ENCODE measurements at places on chromosomes 5 and 9.
A peak's percentile ranks its signal among the peaks of the same experiment; 100 is the strongest.

GRCh38 chr5:52356311-52356918 is 431.3 kb upstream of the ITGA1 start:
- DNase-seq, result peak; percentile 3

- no peak for DNase-seq
These were observed 236.9 kb downstream of the PDE4D start for GRCh38 chr5:59656351-59657254.

GRCh38 chr9:8863069-8863468 is 1063.5 kb upstream of the DMAC1 start:
- no peak for DNase-seq

GRCh38 chr5:180289966-180290365 is 1.9 kb downstream of the MAPK9 start:
- DNase-seq, result no peak

GRCh38 chr9:8823131-8823895 is 1023.7 kb upstream of the DMAC1 start:
- no peak for DNase-seq

GRCh38 chr5:33850100-33850594 is 41.6 kb downstream of the ADAMTS12 start:
- peak; percentile 75 for DNase-seq

DNA sequence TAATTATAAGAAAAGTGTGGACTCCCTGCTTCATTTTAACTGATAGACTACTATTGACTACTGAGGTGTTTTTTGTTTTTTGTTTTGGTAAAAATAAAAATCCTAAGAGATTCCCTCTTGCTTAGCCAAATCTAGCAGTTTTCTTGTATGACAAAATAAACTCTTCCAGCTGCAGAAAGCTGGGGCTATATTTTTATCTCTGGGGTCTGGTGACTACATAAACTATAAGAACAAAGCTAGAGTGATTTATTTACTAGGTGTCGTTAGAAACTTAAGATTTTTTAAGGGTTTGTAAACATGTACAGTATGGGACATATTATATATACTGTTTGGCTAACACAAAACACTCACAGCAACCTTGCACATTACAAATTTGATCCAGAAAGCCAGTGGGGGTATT is 467.4 kb upstream of the MPDZ start:
- DNase-seq, result no peak

DNA sequence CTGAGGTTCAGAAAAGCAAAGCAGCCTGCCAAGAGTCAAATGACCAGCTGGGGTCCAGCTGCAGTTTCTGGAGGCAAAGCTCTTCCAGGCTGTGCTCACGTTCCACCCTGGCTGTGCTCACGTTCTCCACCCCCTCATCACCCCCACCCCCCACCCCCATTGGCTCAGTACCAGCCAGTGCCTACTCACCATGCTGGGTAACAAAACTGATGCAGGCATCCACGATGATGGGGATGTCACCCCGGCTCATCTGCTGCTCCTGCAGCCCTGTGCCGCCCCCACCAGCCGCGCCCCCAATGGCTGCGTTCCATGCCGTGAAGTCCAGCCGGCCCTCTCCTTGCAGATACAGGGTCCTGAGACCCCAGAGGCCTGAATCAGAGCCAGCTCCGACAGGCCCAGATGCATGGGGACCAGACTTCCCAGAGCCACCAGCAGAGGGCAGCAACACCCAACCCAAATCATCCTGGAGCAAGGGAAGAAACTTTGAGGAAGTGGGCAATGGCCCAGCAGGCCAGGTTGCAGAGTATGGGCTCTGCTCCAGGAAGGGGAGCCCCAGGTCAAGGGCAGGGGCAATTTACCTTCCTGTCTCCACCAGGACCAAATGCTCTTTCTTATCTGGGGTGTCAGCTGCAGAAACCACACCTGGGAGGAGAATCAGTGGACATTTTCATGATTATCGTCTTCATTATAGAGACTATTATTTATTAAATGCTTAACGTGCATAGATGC is 13.7 kb upstream of the FCHSD1 start:
- DNase-seq, result peak; percentile 57

GRCh38 chr9:104882086-104882485 is 45.9 kb downstream of the ABCA1 start:
- DNase-seq, result no peak

DNA sequence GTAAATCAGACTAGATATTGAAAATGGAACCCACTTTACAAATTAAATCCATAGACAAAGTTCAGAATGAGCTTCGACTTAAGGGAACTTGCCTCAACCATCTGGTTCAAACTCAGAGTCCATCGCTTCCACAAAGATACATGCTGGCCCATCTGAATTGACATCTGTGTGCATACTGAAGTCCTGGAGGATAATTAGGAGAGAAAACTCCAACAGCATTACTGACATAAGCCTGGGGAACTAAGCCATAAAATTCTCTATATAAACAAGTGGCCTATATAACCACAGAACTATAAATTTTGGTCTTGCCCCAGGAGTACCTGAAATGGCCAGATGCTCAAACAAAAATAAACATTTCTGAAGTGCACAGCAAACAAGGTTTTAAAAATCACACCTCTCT is 94.4 kb downstream of the IZUMO3 start:
- DNase-seq, result no peak

DNA sequence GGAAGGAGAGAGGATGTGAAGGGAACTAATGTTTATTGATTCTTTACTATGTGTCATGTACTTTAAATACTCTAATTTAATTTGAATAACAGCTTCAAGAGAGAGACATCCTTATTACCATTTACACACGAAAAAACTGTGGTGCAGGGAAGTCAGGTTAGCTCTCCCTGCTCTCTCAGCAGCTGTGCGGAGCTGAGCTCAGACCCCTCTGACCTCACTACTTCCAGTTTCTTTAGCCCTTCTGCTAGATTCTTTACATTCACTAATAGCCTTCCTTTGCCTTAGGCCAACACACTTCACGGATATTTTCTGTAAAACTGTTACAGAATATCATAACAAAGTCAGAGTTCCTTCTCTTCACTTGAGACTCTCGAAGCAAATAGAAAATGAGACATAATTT is 131.3 kb upstream of the ARRDC3 start:
- DNase-seq, result no peak

GRCh38 chr5:42483472-42484154 is 60.4 kb downstream of the GHR start:
- DNase-seq, result no peak

DNA sequence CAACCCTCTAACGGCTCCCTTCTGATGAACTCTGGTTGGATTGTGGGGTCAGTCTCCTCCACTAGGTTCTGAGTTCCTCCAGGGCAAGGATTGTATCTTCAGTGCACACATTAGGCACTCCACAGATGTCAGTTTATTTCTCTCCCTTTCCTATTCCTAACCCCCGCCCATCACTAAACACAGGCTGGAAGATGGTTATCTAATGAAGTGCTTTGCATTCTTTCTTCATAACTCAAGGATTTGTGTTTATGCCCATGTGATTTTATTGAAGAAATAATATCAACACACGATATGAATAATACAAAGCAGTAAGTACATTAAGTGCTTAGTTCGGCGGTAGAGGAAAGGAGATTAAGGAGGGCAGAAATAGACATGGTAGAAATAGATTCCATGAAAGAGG is 4.4 kb upstream of the CREBRF start:
- DNase-seq, result peak; percentile 83

GRCh38 chr9:69455311-69455710 is 130.3 kb downstream of the ENTREP1 start:
- DNase-seq, result no peak

DNA sequence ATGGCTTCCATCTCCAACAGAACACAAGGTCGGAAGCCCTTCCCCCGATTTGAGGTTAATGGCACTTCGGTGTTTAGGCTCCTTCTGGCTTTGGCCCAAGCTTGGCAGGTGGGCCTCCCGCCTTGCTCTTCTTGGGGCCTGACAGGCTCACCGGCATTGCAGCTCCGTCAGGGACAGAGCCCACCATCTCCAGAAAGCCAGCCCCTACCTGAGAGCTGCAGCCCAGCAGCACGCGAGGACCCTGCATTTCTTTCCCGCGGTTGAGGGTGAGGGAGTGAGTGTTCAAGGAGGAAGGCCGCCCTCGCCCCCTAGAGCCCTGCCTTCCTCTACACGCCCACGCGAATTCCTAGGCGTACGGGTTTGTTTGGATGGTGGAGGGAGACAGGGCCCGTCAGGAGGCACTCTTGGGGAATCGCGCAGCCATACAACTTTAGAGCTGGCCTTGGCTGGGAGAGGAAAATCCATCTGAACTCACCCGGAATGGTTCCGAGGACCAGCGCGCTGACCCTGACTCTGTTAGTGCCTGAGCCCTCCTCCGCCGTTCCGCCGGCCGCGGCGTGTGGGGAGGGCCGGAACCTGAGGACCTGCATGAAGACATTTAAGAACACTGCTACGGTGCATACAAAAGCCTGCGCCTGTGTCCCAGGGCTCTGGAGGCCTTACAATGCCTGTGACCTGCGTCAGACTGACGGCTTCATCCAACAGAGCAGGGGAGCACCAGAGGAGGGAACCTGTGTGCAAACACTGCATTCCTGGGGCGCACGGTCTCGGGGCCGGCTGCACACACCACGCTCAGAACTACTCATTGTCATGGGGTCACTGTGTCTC is 73.8 kb downstream of the MRPL36 start:
- no peak for DNase-seq

DNA sequence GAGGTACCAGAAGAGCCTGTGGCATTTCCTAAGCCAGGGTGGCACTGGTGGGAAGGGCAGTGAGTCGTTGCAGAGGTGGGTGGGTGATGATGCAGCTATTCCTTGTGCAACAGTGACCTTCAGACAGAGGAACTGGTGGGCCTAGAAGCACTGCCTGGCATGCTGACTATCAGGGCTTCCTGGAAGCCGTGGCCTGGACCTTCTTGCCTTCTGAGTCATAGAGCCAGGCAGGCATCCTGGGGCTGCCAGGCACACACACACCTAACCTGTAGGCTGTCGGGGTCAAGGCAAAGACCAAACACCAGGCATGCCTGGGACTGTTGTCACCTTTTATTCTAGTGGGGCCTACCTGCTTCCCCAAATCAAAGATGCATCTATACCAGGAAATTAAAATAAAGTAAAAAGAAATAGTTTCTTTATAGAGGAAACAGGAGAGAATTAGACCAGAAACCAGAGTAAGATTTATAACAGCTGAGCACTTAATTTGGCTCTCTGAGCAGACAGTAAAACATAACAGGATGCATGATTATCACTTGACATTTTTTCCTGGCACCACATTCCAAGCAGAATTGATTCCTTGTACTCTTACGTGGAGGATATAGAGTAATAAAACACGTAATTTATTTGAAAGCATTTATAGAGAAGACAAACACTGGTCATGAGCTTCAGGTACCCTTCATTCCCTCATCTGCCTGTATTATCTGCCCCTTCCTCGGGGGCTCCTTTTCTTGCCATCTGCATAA is 25.1 kb downstream of the NANS start:
- peak; percentile 85 for DNase-seq

DNA sequence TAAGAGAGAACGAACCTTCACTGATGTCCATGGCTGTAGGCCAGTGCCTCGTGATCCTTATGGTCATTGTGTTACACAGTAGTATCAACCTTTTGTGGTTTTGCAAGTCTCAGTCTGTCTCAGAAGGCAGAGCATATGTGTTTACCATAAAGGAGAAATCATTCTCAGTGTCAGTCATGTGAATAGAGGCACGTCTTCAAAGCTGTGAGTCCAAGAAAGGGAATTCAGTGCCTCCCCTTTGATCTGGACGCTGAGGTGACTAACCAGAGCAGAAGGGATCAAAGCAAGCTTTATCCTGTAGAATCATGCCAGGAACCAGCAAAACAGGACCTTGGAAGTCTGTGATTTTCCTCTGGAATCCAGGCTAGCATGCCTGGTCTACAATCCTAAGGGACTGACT is 433.9 kb downstream of the DNAH5 start:
- DNase-seq, result no peak

DNA sequence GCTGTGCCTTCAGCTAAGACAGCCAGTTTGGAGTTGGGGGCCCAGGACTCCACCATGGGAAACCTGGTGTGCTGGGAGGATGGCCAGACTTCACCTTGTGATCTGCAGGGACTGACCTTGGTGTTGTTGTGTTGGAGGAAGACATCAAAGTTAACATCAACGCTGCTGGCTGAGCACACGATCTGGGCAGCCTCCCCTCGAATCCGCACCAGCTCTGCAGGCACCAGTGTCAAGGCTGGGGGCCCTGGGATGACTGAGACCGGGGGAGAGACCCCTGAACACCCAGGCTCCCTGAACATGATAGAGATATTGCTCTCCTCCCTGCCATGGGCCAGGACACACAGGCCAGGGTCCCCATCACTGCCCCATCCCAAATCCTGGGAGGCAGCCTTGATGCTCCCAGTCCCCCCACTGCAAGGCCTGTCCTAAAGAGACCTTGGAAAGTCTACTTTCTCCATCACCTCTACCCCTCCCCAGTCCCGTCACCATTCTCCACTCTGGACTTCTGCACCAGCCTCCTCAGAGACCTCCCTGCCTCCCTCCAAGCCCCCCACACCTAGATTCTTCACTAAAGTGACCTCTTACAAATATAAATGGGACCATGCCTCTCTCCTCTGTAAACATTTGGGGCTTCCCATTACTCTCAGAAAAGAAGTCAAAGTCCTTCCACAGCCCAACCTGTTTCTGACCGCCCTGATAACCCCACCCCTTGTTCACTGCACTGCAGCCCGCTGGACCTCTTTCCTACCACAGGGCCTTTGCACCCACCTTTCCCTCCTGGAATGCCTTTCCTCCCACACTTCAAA is 8.2 kb downstream of the CSF1R start:
- DNase-seq, result no peak

DNA sequence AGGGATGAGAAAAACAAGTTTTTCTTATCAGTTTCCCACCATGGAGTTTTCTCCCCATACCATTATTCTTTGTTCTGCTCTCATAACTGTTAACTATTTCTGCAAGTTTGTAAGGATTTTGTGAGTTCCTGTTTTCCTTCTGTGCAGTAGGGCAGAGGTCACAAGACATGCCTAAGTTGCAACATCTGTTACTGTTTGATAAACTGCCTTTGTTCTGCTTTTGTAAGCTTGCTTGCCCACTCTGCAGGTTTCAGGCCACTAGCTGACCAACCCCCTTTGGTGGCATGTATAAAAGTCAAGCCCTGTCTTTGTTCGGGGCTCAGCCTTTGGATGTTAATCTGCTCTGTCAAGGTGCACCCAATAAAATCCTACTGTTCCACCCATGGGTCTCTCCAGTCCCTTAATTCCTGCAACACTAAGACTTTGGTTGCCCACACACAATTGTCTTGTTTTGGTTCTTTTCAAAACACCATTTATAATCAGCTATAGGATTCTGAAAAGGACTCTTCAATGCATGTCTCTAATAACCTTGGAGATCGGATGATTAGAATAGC is 545.4 kb downstream of the CDH9 start:
- no peak for DNase-seq

GRCh38 chr5:56270058-56270457 is 36.9 kb upstream of the ANKRD55 start:
- peak; percentile 59 for DNase-seq

Measured in amniotic epithelial cell (primary cell).